ENCODE measurements at places on chromosomes 3 and 15.

DNA sequence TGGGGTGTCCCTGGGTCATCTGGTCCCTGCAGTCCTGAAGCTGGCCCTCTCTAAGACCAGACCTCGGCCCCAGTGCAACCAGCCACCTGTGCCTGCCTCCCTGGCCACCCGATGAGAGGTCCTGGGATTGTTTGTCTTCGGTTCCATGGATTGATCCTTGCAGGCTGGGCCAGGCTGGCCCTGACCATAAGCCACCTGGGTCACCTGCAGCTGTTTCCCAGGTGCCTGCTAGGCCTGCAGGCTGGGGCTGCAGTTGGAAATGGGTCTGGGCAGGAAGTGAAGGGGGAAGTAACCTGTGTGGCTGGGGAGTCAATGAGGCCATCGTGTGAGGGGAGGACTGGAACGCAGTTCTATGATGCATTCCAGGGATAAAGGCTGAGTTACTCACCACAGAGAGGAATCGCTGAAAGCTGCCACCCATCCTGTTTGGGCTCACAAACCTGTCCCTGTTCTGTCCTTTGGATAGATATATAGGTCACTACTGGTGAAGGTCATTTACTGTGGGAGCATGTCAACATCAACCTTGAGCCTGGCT lies 30.9 kb upstream of the VPS8 start:
- no peak for DNase-seq

DNA sequence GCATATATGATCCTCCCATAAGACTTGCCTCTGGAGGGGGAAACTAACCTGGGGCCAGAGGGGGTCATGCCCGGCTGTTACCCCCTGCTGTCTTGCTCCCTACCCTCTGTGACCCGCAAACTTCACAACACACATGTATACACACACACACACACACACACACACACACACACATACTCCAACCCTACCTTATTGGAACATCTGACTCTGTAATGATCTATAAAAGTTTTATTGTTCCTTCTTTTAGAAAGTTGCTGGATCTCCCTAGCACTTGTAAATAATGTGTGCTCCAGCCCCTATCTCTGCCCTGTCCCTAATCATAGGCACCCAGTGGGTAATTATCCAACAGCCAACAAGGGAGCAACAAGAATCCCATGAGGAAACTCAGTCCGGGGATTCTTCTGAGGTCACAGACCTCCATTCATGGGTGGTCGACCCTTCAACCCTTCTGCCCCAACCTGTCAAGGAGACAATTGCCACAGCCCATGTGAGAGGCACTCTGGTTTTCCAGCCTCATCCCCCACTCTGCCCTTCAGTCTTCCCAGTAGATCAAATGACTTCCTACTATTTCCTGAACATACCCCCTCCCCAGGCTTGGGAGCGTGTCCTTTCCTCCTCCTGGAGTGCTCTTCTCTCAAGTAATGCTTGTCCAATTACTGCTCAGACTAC lies 14.0 kb upstream of the TPM1 start:
- no peak for DNase-seq

- no peak for DNase-seq
Observed at GRCh38 chr3:127299276-127299675, 11.4 kb upstream of the PRR20G start.

GRCh38 chr3:9135930-9136525 lies 113.4 kb downstream of the SRGAP3 start:
- no peak for DNase-seq

GRCh38 chr3:5017925-5018531 lies 38.8 kb downstream of the BHLHE40 start:
- no peak for DNase-seq

- DNase-seq: no peak
Observed at GRCh38 chr3:144458283-144458682, 486.7 kb downstream of the DIPK2A start.

- no peak for DNase-seq
Observed at GRCh38 chr3:164387236-164387635, 691.1 kb downstream of the SI start.

- no peak for DNase-seq
Observed at GRCh38 chr3:29977360-29977759, 629.0 kb upstream of the TGFBR2 start.

- no peak for DNase-seq
Observed at GRCh38 chr3:45337839-45338470, 50.4 kb upstream of the LARS2 start.

DNA sequence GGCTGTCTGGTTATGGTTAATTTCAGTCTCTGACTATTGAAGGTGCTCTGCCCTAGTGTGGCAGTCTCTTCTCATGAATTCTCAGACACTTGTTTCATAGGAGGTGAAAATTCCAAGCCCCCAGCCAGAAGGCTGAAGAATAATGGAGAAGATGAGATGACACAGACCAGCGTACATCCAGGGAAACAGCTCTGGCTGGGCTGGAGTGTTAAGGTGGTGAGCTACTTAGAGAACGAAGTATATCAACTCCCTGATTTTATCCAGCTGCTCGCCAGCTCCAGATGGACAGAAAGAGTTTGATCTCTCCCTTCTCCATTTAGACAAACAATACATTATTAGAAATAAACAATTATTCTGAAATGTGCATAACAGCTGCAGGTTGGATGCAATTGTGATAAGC lies 494.5 kb upstream of the RGMA start:
- no peak for DNase-seq

GRCh38 chr3:71461114-71461513 lies 122.4 kb downstream of the FOXP1 start:
- DNase-seq: no peak

- no peak for DNase-seq
Observed at GRCh38 chr15:39230908-39231285, 350.0 kb upstream of the THBS1 start.

- DNase-seq: no peak
Observed at GRCh38 chr3:26963361-26963743, 340.8 kb downstream of the LRRC3B start.

DNA sequence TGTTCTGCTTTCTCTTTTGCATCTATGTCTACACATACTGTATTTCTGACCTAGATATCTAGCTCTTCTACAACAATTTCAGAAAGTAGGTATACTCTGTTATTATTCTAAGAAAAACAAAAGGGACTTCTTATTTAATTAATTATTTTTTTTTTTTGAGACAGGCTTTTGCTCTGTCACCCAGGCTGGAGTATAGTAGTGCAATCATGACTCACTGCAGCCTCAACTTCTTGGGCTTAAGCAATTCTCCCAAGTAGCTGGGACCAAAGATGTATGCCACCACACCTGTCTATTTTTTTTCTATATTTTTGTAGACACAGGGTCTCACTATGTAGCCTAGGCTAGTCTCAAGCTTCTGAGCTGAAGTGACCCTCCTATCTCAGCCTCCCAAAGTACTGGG lies 130.6 kb downstream of the MBNL1 start:
- no peak for DNase-seq

- no peak for DNase-seq
Observed at GRCh38 chr3:188037965-188038581, 115.9 kb upstream of the LPP start.

- no peak for DNase-seq
Observed at GRCh38 chr3:95899494-95899893, 914.9 kb upstream of the EPHA6 start.

GRCh38 chr3:63656786-63657185 lies 4.3 kb downstream of the SNTN start:
- no peak for DNase-seq

DNA sequence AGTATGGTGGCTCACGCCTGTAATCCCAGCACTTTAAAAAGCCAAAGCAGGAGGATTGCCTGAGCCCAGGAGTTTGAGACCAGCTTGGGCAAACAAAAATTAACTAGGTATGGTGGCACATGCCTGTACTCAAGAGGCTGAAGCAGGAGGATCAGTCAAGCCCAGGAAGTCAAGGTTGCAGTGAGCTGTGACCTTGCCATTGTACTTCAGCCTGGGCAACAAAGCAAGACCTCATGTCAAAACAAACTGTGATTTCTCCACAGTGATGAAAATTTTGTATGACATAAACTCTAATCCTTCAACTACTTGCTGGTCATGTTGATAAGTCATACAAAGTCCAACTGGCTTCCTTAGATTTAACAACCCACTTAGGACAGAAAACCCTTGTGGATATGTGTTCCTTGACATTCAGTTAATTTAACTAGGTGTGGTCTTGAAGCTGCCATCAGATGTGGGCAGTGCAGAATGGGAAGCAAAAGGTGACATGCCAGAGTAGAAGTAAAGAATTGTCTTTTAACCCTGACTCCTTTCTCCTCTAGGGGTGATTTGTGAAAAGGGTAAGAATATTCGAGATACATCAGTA lies 263.3 kb downstream of the PTPRG start:
- DNase-seq: no peak

DNA sequence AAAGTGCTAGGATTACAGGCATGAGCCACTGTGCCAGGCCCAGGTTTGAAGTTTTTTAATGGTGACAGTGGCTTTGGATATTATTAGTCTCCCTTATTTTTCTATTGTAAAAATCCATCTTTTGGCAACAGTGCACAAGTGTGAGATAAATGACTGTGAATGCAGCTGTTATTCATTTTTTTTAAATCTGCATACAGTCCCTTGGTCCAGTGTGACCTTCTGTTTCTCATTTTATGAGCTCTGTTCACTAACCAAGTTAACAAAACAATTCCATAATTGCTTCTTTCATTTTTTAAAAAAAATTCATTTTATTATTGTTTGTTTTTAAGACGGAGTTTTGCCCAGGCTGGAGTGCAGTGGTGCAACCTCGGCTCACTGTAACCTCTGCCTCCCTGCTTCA lies 381.8 kb downstream of the NAALADL2 start:
- no peak for DNase-seq

DNA sequence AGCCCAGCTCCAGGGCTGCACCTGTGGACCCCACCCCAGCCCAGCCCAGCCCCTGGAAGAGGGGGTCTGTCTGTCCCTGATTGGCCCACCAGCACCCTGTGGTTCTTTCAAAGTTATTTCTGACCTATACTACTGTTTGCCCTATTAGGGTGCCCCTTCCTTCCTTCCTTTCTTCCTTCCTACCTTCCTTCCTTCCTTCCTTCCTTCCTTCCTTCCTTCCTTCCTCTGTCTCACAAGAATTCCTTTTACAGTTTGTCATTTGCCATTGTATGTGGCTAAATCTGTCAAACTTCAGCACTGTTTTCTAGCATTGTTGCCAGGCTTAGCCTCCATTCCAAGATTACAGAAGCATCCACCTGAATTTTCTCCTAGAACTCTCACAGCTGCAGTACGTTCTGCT lies 66.9 kb downstream of the KLF15 start:
- DNase-seq: no peak

DNA sequence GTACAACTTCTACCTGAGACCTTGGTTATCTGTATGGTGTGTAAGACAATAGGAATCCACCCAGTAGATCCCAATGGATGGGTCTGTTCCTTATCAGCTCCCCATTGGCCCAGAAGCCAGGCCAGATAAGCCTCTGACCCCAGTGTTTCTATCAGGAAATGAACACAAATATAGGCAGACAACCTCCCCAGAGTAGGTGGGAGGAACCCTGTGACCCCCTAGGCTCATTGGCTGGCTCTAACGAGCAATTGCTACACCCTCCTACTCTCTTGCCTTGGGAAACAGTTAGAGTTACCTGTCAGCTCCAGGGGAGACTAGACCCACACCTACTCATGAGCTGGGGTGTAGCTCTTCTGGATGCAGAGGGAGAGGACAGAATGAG lies 299.9 kb downstream of the UACA start:
- DNase-seq: no peak

DNA sequence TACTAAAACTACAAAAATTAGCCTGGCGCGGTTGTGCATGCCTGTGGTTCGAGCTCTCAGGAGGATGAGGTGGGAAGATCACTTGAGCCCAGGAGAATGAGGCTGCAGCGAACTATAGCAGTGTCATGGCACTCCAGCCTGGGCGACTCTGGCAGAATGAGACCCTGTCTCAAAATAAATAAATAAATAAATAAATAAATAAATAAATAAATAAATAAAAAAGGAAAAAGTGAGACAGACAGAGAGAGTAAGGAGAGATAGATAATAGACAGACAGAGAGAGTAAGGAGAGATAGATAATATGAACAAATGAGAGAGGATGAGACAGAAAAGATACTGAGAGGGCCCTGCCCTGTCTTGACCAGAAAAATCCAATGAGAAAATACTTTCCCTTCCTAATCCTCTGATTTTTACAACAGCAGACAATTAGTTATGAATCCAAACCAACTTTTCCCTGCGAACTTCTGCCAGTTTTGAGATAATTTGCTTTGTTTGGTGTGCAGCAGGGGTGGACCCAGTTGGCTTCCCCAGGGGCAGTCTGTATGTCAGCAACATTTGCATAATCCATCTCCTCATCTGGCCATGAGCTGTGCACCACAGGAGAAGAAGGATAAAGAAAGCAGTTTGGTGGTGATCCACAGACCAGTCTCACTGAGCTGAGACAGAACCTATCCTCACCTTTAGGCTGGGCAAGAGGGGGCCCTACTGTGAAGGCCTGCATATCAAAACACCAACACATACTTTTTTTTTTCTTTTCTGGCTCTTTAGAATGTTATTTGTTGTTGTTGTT lies 288.5 kb upstream of the WNT5A start:
- DNase-seq: no peak

DNA sequence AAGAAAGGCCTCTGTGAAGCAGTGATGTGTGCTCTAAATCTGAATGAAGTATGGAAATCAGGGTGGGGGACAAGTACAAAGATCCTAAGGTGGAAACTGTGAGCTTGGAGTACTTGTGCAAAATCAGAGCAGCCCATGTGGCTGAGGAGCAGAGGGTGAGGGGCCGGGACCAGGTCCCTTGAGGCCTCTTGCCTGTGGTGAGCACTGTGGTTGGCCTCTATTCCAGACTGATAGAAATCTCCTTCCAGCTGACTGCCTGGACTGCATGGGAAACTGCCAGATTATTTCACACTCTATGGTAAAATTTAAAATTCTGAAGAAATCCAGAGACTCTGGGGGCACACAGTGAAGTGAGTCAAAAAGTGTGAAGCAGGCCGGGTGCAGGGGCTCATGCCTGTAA lies 81.4 kb downstream of the TM4SF4 start:
- DNase-seq: no peak

DNA sequence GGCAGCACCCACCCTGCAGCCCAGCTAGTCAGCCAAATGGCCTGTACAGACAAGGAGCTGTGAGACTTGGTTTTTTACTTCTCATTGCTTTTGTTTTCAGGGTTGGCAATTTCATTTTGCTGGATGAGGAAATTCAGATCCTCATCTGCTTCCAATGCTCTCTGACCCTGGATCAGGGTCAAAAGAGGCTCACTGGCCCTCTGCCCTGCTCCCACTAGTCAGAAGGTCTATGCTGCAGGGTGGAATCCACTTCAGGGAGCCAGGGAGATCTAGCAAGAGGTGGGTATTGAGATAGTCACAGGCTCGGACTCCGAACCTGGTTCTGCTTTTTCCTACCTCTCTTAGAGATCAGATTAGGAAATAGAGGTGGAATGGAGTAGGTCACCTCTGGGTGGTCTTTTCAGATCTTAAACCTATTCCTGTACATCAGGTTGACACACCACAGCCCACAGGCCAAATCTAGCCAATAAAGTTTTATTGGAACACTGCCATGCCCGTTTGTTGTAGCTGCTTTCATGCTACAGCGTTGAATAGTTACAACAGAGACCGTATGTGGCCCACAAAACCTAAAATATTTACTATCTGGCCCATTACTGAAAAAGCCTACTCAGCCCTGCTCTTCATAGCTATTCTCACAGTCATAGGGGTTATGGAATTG lies 26.4 kb upstream of the GLCE start:
- no peak for DNase-seq

- DNase-seq: peak; percentile 35
Observed at GRCh38 chr3:71681224-71681668, 44.0 kb downstream of the EIF4E3 start.

- no peak for DNase-seq
Observed at GRCh38 chr3:40103829-40104228, 205.7 kb upstream of the EIF1B start.

GRCh38 chr3:38588371-38588971 lies 61.0 kb downstream of the SCN5A start:
- DNase-seq: no peak
